Stimulated activated CD8-positive, alpha-beta memory T cell treated with anti-CD3 and anti-CD28 coated beads, Interleukin-4, amount 100 ng/mL, for 1 hour (primary cell): ENCODE measurements at places on chromosomes 3 and 15.

DNA sequence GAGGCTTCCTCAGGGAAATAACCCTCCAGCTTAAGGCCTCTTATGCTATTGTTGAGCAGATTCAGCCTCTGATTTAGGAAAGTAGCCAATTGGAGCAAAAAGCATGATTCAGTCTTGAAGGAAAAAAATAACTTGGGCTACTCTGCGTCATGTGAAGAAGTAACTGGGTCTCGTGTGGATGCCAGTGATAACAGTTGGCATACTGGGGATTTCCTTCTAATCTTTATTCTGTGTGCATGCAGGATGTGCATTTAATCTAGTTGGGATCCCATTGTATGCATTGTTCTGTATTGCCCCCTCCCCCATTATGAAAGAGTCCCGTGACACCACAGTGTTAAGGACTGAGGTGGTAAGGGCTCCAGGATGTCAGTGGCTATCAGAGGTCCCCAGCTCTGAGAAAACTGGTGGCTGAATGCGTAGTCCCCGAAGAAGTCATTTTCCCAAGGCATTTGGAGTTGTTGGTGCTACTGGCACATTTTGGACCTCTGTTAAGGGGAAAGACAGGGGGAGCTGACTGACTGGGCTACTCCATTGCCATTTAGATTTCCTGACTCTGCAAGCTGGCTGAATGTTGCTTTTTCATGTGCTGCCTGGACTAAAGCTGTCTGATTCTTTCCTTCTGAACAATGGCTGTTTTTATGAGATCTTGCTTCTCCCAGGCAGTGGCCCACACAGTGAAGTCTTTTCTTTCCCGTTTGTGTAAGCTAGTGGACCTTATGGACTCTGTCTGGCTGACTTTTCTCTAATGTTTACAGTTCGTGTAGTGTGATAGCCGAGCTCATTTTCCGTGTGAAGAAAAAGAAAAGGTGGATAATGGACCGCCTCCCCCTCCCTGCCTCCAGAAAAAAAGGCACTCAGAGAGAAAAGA, 38.4 kb upstream of the TRAK1 start:
- no peak for DNase-seq

DNA sequence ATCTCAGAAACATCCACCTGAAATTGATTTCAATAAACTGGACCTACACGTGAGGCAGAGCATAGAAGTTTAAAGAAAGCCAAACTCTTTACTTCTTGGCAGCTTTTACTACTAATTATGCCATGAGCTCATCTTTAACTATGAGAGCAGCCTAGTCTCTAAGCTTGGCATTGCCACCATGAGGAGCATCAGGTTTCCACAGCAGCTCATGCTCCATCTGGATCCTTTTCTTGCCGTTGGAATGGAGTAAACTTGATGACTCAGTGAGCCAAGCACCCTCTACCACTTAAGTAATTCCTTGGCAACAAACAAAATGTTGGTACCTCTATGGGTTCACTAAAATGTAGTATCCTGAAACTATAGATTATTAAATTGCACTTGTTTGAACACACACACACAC, 583.2 kb downstream of the EPHA3 start:
- DNase-seq: no peak

GRCh38 chr15:58994906-58995453, 7.5 kb downstream of the RNF111 start:
- no peak for DNase-seq

DNA sequence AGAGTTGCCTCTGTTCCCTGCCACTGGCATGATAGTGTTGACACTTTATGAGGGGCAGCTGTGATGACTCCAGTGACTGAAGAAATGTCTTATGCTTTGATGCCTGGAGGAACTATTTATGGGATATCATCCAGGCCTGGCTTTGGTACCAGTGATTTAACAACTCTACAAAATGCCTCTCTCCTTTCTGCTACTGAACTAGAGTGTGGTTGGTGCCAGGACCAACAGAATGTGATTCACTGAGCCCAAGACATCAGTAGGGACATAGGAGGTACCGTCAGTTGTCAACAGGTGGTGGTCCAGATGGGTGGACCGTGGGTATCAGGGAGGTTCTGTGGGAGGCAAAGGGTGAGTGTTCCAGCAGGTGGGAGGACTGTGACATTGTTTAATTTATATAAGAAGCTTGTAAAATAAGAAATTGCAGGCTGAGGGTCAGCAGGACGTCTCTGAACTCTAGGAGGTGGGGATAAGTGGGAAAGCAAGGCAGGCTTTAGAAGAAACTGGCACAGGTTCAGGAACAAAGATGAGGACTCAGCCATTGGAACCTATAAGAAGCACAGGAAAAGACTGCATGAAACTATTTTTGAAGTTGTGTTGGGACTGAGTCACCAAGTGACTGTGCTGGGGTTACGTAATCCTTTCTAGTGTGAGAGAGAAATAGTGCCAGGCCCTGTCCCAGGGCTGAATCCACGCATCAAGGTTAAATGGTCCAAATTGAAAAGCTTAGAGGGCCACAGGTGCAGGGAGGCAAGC, 28.5 kb upstream of the SLC7A14 start:
- no peak for DNase-seq

- DNase-seq: no peak
These were observed 10.1 kb downstream of the TMC3 start for GRCh38 chr15:81363718-81364500.

GRCh38 chr15:81853150-81853748, 192.6 kb downstream of the MEX3B start:
- no peak for DNase-seq

DNA sequence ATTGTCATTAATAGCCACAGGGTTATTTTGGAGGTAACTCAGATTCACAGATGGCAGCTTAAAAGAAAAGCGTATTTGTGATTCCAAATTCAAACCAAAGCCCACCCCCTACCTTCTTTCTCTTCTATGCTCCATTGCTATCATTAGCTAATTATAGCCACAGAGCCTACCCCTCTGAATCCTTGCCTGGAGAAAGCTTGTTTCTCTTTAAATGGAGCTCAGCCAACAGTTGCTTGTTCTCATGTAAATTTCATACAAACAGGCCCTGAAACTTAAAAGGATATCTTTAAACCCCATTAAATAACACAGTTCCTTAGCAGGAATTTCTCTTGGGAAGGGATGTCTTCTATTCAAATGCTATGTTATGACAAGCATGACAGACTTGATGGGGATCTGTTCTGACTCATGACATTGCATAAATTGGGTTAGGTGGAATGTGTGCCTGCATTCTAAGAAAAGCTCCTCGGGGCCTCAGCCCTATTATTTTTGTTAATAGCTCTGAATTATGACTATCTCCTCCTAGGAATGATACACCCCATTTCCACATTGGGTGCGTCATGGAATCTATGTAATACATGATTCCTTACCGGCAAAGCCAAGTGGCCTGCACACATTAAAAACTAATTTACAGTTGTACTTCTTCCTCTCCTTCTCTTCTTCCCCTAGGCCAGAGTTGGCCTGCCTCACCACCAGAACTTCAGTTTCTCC, 265.8 kb downstream of the TAFA4 start:
- DNase-seq: no peak
